ENCODE measurements at places on chromosomes 5 and 9. TPM values are rescaled to one million over a fixed set of nuclear protein-coding genes. Genes with fewer than 3 reads are reported as not detected.

GRCh38 chr5:40594811-40595210 is 84.9 kb upstream of the PTGER4 start:
- no peak for DNase-seq

DNA sequence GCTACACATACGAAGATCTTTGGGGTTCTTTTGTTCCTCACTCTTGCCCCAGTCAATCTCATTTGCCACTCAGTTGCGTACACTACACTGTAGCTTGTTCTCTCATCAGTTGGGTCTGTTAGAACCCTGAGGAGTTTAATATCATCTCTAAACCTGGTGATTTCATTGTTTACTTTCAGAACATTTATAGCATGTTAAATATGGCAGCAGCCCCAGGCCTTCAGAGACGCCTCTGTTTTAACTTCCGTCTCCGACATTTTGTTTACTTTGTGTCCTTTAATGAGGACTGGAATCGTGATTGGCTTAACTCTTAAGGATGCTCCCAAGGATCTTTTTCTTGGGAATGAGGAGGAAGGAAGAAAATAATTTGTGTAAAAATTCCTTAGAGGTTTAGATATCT is 510.1 kb downstream of the NR2F1-AS1 start:
- DNase-seq = no peak

DNA sequence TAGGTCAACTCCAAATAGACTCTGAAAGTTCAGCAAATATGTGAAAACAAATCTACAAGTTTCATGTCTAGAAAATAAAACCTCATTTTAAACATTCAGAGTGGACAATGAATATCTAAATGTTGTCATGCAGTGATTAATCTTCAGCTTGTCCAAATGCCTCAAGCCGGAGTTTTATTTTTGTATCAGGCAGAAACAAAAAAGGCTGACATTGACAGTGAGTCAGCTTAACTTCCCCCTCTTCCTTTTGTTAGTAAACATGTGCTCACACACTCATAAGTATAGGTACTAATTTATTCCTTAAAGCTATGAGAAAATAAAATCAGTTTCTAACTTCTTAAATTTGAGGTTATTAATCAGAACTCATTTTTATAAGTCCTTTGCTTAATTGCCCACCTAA is 467.9 kb upstream of the DAB2 start:
- no peak for DNase-seq

DNA sequence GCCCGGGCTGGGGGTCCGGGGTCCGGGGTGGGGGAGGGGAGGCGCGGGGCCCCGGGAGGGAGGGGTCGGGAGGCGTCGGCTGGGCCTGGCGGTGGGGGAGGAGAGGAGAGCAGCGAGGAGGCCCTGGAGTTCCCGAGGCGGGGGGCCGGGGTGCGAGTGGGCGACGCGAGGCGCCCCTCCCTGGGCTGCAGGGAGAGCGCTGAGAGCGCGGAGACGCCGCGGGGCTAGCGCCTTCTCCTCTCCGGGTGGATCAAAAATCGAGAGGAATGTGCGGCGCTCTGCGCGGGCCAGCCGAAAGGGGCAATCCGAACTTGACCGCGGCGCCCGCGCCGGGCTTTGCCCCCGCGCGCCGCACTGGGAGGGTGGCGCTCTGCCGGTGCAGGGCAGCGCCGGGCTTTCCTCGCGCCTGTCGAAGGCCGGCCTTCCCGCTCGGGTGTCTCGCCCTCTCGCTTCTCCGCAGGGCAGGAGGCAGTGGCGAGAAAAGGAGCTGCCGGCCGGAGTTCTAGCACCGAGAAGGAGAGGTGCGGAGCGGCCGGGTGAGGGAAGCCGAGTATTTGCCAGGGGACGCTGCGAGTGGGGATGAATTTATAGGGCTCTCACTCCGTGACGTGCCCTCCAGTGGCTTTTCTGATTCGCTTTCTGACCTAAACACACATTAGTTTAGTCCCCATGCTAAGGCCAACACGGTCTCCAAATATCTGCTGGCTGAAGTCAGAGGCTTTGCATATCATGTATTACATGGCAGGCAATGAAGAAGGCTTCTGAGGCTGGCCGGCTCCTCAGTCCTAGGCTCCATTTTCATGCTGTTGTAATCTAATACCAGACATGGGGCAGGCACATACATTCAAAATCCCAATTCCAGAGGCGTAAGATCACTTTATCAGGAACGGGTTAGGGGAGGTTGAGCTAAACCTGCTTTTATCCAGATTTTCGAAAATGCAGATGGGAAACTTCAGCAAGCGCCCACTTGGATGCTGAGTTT is 503 bp upstream of the GDNF start:
- DNase-seq = peak; percentile 31

DNA sequence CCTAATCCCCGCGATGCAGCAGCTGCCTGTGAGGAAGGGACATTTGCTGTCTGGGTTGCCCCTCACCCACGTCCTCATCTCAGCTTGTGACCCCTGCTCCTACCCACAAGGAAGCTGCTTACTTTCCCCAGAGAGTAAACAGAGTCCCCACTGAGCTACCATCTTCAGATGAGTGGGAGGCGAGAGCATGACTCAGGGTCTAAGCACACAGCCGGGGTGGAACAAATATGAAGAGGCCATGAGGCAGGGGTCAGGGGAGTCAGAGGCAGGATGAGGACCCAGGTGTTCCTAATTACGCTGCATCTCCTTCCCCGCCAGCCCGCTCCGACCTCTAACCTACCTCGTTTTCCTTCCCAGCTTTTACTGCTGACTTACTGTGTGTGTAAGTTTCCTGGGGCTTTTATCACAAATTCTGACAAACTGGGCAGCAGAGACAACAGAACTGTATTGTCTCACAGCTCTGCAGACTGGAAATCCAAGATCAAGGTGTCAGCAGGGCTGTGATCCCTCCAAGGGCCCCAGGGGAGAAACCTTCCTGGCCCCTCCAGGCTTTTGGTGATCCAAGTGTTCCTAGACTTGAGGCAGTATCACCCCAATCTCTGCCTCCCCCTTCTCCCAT is 94.0 kb upstream of the DNAH5 start:
- DNase-seq = no peak

DNA sequence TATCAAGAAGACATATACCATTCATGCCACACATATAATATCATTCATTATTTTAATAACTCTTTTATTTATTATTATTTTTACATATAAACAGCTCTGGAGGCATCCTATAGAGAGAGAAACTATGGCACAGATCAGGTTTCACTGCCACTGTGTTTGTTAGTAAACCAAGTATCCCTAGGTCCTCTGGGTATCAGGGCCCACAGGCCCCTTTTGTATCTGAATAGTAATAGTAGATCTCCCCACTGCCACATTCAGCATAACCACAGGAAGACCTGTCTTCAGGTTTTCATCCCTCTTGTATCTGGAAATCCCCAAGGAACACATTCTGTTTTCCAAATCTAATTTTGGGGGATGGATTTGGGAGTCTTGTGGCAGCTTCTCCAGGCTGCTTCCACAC is 94.0 kb downstream of the SPATA31D1 start:
- DNase-seq = no peak

DNA sequence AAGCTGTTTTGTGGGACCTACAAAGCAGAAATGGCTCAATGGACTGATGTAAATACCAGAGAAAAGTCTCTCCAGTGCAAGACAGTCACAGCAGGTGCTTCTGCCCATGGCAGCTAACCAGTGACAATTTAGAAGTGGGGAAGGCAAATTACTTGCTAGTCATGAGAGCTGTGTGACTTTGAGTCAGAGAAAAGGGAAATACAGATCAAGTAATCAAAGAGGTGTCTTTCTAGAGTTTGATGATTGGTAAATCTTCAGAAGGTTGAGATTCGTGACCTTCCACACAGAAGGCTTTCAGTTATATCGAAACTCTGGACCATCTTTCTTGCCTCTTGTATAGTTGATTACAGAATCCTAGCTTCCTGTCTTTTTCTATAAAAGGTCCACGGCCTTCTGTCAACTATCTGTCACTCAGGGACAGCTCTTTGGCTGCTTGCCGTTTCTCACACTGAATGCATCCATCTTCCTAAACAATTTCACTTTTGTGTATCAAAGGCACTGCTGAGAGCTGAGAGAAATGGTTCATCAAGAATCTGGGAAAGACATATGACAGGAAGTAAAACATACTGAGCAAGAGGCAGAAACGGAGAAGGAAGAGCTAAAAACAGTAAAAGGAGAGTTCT is 993.9 kb upstream of the ACO1 start:
- no peak for DNase-seq

- DNase-seq = no peak
These were observed 1696.0 kb upstream of the CDH9 start for GRCh38 chr5:28734396-28734795.

GRCh38 chr5:112929336-112930081 is 7.5 kb upstream of the REEP5 start:
- no peak for DNase-seq

DNA sequence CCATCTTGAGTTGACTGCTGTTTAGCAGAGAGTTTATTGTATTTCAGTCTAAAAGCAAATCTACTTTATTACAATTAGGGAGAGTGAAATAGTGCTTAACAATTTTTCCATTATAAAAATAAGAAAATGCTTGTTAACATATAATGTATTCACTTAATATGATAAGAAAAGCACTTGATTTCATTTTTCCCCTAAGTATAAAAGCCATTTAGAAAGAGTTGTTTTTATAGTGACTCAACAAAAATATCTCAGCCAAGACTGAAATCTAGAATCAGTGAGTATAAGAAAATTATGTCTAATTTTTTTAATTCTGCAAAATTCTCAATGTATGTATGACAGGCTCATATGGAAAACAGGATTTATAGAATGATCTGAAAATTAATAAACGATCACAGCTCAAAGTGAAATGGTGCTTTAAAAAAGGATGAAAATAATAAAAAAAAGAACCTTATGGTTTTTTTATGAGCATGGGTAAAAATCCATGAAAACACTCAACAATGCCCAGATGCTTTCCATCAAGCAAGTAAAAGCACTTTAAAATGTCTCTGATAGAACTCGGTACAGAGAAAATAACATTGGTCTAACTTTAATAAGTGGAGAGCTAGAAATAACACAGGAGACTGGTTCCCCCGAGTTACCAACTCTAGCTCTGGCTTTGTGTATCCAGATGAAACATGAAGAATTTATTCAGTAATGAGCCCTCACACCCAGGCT is 1057.8 kb upstream of the WWC1 start:
- no peak for DNase-seq

- DNase-seq = no peak
These were observed 35.2 kb upstream of the CRB2 start for GRCh38 chr9:123320814-123321213.

DNA sequence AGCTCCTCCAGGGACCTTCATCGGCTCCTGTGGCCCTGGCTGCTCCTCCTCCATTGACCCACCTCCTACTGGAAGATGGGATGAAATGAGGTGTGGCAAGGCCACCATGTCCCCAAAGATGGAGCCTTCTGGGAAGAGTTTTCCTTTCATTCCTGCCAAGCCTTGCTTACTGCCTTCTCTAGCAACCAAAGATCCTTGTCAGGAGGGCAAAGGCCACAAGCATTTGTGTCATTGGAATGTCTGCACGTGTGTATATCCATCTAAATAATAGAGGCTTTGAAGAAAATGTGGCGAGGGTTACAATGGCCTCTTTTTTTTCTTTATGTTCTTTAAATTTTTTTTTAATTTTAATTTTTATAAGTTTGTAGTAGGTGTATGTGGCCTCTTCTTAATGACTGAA is 313.6 kb downstream of the ARHGEF28 start:
- no peak for DNase-seq

GRCh38 chr5:78771260-78772205 is 123.0 kb upstream of the LHFPL2 start:
- no peak for DNase-seq

- no peak for DNase-seq
These were observed 66.5 kb downstream of the GALNT12 start for GRCh38 chr9:98873951-98874371.

GRCh38 chr5:74579215-74579614 is 61.3 kb downstream of the ENC1 start:
- DNase-seq = no peak

DNA sequence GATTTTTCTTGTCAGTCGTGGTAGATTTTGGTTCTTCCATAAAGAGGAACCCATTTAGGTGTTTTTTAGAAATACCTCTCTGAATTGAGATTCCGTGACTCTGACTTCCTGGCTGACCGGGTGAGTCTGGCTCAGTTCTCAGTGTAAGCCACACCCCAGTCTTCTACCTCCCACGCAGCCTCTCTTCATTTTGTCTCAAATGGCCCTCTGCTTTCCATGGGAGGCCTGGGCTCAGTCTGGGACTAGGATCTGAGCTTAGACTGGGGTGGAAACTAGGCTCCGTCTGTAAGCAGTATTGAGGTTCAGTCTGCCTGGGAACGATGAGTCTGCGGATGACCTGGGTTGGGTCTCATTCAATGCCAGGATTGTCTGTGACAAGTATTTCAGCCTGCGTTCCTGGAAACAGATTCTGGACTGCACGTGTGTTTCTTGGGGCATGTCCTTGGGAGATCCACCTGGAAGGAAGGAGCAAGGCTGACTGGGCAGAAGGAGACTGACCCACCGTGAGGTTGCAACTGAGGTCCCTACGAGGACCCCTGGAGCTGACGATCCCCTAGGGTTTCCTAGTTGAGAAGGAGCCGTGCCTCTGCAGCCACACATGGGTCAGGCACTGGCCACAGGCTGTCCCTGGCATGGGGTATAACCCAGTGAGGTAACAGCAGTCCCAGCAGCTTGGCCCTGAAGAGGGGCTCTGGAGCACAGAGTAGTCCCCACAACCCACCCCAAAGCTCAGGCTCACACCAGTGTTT is 12.4 kb upstream of the CRB2 start:
- no peak for DNase-seq

DNA sequence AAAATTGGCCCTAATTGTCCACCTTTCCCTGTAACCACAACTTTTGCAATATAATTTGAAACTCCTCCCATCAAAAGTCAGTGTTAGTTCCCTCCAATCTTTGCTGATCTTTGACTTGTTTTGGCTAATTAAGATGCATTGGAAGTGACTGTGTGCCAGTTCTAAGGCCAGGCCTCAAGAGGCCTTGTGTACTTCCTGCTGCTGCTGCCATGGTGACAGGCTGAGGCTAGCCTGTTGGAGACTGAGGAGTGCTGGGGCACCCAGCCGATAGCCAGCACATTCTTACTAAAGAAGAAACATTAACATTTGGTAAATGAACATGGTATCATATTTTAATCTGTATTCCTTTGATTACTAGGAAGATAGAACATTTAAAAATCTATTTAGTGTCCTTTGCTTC is 86.5 kb downstream of the SREK1 start:
- no peak for DNase-seq

GRCh38 chr9:93159601-93160471 is 24.1 kb upstream of the WNK2 start:
- DNase-seq = peak; percentile 78

GRCh38 chr5:118888556-118888955 is 99.8 kb downstream of the DTWD2 start:
- no peak for DNase-seq

Gene PCAT7
- 1.8 TPM for total RNA-seq

Gene BTNL8
- not detected for total RNA-seq

Gene PRDM9
- total RNA-seq = not detected

Gene AIF1L
- total RNA-seq = 61.7 TPM

Gene DND1
- 4.9 TPM for total RNA-seq

Gene TICAM2
- total RNA-seq = 8.2 TPM

Gene BRD3
- total RNA-seq = 55.4 TPM

Gene NAIP
- total RNA-seq = 31.2 TPM

Gene CCDC192
- total RNA-seq = not detected

Gene PLCXD3
- total RNA-seq = 13.5 TPM

Gene SVEP1
- total RNA-seq = 4.2 TPM

Gene GABRA6
- 2.3 TPM for total RNA-seq

Gene SPATA31A6
- total RNA-seq = not detected

Gene CDH6
- 20.1 TPM for total RNA-seq

Gene C5orf63
- 4.8 TPM for total RNA-seq

Gene LRRC14B
- 0.41 TPM for total RNA-seq

Gene GPR150
- total RNA-seq = 4.4 TPM

Data from dorsolateral prefrontal cortex (tissue), 122 donors.